ENCODE measurements at places on chromosomes 2 and 18. TPM values are rescaled to one million over a fixed set of nuclear protein-coding genes. Genes with fewer than 3 reads are reported as not detected.

MOGAT1 gene
- not detected for total RNA-seq

GAREM2 gene
- total RNA-seq: 3.3 TPM

DNAJC10 gene
- total RNA-seq: 117 TPM

CIAO1 gene
- total RNA-seq: 90.3 TPM

SERPINB13 gene
- not detected for total RNA-seq
